ENCODE measurements at places on chromosomes 11 and 22.

DNA sequence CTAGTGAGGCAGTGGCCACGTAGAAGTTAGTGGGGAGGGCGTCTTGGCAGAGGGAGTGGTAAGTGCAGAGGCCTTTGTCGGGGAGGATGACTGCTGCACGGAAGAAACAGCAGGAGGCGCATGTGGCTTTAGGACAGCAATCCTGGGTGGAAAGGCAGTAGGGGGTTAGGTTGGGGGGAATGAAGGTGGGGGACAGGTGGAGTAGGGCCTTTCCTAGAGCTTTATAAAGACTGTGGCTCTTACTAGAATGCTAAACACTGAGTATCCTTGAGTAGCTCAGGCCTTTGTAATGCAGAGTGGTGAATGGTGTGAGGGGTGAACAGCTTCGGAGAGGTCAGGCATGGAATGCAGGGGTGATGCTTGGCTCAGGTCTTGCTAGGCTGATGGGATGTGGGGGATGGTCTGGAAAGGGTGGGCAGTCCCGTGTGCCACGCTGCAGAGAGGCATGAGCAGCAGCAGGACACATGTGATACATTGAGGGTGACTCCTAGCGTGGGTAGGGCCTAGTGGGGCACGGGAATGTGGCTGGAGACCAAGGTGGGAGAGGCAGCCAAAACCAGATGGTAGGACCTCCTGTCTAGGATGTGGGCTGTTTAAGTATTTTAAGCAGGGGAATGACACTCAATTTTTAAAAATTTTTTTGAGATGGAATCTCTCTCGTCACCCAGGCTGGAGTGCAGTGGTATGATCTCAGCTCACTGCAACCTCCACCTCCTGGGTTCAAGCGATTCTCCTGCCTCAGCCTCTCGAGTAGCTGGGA, 19.2 kb downstream of the AP2A2 start:
- DNase-seq = peak; percentile 46

- peak; percentile 77 for DNase-seq
Observed at GRCh38 chr11:78564490-78565467, 9.9 kb downstream of the NARS2 start.

GRCh38 chr11:207863-208180, 314 bp downstream of the RIC8A start:
- peak; percentile 64 for DNase-seq

GRCh38 chr22:32804531-32805360, 3.2 kb downstream of the TIMP3 start:
- DNase-seq = no peak

- no peak for DNase-seq
Observed at GRCh38 chr22:28025866-28026575, 107.0 kb upstream of the PITPNB start.

Measured in AG10803 (cell line).